Mammary epithelial cell (primary cell): ENCODE measurements at places on chromosomes 4 and X. TPM values are rescaled to one million over a fixed set of nuclear protein-coding genes. Genes with fewer than 3 reads are reported as not detected.

- peak; percentile 99 for DNase-seq
Observed at GRCh38 chr4:38132107-38132673, 172.0 kb downstream of the PTTG2 start.

- DNase-seq, result no peak
Observed at GRCh38 chrX:30779453-30780030, 109.5 kb downstream of the TAB3 start.

- no peak for DNase-seq
Observed at GRCh38 chr4:178340468-178340867, 898.2 kb upstream of the AGA start.

GRCh38 chrX:12701628-12702027 lies 89.6 kb upstream of the PRPS2 start:
- DNase-seq, result peak; percentile 69

GRCh38 chr4:20253735-20254409 lies 2.2 kb downstream of the SLIT2 start:
- DNase-seq, result no peak

DNA sequence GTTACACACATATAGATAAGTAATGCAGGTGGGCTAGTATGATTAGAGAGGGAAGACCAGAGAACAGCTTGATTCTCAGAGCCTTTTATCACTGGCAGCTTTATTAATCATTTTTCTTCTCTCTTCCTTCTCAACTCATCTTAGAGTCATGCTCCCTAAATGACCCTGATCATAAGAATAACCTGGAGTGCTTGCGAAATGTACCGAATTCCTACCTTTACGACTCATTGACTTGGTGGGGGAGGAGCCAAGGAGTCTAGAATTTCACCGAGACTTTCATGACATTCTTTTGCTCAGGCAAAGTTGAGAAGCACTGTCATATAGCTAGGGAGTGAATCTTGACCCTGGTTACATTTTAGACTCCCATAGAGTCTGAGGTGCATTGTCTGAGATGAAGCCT lies 298.9 kb upstream of the PUDP start:
- DNase-seq, result peak; percentile 89

- no peak for DNase-seq
Observed at GRCh38 chr4:140047017-140047640, 106.9 kb downstream of the MAML3 start.

- no peak for DNase-seq
Observed at GRCh38 chr4:145170223-145170622, 10.2 kb downstream of the OTUD4 start.

DNA sequence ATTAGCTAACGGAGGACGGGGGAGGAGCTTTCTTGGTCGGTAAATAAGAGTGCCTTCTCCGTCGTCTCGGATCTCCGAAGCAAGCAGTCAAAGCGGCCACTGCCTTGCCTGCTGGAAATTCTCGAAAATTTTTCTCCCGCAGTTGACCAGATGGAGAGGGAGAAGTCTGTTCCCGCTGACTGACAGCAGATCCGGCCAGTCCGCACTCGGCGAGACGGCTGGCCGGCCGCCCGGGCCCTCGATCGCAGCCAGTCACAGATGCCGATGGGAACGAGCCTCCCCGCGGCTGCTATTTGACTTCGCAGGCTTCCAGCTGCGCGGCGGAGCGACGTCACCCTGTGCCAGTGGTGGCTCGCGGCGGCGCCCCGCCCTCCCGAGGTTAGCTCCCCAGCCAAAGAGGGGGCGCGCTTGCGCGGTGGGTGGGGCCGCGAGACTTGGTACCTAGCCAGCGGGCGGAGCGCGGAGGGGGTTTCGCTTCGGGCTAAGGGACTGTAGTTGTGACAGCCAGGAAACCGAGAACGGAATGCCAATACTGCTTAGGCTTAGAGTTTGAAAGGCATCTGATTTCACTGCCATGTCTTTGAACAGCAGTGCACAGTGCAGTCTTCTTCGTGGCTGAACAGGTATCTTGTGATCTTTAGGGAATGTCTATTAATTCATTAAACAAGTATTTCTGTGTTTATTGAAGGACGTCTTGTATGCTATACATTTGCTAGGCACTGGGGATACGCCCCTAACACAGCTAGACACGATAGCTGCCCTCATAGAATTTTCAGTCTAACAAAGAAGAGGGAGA lies at the start of gene PPM1K:
Gene PPM1K, minus strand, starts transcription at position 123 of the 796 bp plus-strand sequence. CDS start 5,978 bp downstream, outside the sequence.
- DNase-seq, result peak; percentile 99

- no peak for DNase-seq
Observed at GRCh38 chrX:101803451-101803850, 128.4 kb downstream of the ZMAT1 start.

DNA sequence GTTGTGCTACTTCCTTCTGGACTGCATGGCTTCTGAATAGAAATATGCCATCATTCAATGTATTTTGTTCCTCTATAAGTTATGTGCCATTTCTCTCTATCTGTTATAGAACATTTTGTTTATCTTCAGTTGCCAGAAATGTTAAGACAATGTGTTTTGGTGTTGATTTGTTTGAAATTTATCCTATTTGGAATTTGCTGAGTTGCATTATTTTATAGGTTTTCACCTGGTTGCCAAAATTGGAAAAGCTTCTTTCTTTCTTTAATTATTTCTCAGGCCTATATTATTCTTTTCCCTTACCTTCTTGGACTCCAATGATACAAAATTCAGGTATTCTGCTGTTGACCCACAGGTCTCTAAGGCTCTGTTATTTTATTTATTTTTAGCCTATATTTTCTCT lies 33.4 kb upstream of the CFAP47 start:
- DNase-seq, result no peak

GRCh38 chr4:174320494-174321199 lies 36.9 kb downstream of the CEP44 start:
- no peak for DNase-seq

GRCh38 chr4:51840781-51841180 lies 2.2 kb upstream of the DCUN1D4 start:
- no peak for DNase-seq

- DNase-seq, result no peak
Observed at GRCh38 chr4:6359536-6360308, 90.1 kb downstream of the WFS1 start.

Gene TLL1
- total RNA-seq, result 5.7 and 10.0 TPM in 2 replicates

Gene CCDC160
- not detected in 2 replicates for total RNA-seq

Gene CLDN22
- not detected for total RNA-seq

Gene CXCL1
- 18.7 and 43.3 TPM in 2 replicates for total RNA-seq

Gene IGFBP7
- 73.4 and 99.7 TPM in 2 replicates for total RNA-seq
